Activated CD4-positive, alpha-beta T cell treated with anti-CD3 and anti-CD28 coated beads for 4 hours (primary cell): ENCODE measurements at places on chromosomes 7 and 10.

GRCh38 chr7:130446259-130446658 lies 5.4 kb upstream of the CEP41 start:
- no peak for DNase-seq

DNA sequence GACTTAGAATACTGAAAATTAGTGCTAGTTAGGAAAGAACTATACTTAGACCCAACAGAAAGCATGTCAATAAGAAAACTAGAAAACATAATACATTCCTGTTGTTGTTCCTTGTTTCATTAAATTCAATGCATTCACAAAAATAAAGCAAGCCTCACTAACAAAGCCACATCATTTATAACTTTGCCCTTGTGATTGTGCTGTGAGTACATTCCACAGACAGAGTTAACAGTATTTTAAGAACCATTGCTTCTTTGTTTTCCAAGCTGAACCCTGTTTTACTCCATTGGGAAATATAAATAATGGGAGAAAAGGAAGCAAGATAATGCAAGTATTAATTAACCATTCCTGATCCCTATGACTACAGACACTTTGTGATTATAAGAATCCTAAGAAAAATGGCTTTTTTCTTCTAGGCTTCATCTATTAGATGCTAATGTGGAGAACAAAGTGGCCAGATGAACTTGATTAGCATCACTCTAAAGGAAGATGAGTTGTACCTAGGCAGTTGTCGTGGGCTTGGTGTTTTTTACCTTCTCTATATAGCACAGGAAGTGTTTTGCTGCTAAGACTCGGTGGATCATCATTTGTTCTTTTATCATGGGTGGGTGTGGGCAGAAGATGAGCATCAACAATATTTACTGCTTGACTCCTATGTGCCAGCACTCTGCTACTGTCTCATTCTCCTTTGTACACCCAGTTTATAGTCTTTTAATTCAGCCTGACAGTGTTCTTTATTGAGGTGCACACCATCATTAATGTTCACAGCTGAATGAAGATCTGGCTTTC lies 34.2 kb upstream of the ZNRF2 start:
- no peak for DNase-seq

- no peak for DNase-seq
These were observed 6.4 kb downstream of the AGMO start for GRCh38 chr7:15555381-15555859.

DNA sequence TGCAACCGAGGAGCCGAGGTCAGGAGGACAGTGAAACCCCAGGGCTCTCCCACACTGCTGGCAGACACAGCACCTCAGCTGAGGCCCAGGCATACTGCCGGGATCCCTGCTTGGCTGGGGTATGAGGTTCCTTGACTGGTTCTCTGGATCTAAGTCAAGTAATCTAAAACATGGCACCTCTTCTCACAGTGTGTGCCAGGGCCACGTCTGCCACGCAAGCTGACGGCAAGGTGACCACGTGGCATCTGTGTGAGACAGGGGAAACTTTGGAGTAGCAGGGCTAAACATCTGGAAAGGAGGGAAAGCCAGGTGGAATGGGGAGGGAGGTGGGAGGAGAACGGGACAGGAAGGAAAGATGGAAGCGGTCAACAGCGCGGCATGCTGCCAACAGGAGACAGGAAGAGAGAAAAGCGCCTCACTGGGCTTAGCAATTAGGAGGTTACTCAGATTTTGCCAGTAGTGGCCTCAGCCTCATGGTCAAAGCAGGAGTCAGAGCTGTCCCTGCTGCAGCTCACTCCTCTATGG lies 103.7 kb downstream of the CXCL12 start:
- no peak for DNase-seq

DNA sequence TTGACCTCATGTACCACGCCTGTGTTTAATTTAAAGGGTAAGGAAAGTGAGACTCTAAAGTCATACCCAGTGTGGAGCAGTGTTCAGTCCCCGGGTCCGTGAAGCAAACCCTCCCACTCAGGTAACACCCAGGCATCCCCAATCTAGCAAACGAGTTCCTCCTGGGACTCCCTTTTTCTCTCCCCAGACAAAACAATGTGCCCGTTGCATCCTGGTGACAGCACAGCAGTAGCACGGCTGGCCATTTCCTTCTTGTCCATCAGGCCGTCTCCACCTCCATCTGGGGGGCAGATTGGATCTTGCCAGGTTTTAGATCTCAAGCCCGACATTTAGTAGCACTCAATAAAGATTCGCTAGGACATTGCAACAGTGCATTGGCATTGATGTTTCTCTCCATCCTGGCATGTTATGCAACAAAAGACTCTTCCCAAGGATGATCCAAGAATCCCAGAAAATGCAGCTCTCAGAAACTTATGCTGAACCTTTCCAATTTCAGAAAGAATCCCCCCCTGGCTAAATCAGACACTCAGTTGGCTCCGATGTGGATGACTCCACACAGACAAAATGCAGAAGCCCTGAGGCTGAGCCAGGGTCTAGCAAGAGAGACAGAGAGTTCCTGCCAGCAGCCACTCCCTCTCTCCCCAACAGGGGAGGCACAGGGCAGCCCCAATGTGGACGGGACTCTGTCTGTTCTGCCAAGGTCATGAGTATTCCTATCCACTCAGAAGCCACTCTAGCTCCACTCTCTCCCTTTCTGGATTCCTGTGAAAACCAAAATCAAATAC lies 274.5 kb upstream of the MGMT start:
- no peak for DNase-seq

DNA sequence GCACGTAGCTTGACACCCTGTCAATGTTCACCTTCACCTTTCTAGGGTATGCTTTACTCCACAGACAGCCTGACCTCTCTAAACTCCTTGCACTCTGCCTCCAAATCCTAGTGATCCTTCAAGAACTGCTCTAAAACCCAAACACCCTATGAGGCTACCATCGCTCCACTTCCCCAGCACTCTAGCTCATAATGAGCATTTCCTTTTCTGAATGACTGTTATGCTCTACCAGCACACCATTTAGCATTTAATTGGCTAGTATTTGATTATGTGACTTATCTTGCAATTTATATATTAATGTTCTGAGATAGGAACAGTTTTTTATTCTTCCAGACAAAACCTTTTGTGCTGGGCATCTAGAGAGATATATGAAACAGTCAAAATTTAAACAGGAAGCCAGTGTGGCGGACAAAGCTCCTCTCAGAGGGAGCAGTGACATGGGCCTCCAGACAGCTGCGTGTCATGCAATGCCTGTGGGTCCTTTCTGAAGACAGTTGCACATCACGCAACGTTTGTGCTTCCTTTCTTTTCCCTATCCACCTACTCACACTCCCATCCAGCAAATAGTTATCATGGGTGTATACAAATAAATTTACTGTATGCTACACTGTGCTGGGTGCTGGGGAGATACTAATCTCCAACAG lies 86.3 kb downstream of the ALOX5 start:
- DNase-seq, result no peak

- DNase-seq, result no peak
These were observed 107.4 kb downstream of the ETV1 start for GRCh38 chr7:13882051-13882450.
